Endothelial cell (in vitro differentiated cells): ENCODE measurements at places on chromosomes 6 and 20.

GRCh38 chr6:137641474-137642077 is 147.4 kb upstream of the OLIG3 start:
- DNase-seq, result peak; percentile 64

- DNase-seq, result no peak
These were observed 99.0 kb upstream of the LGSN start for GRCh38 chr6:63418741-63419140.

DNA sequence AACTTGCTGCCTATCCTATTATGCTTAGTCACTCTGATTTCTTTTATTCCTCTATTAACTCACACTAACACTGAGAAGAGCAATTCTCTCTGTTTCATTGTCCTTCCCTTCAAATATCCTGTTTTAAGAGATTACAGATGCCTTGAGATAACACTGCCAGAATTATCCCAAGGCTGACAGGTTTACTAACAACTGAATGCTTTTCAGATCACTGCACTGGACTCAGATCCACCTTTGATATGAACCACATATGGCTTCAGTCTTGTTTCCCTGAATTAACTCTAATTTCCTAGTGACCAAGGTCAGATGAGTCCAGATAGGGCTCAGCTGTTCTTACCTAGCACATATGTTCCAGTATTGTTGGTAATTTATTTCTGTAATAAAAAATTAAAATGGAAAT is 633.1 kb downstream of the GRIK2 start:
- no peak for DNase-seq

DNA sequence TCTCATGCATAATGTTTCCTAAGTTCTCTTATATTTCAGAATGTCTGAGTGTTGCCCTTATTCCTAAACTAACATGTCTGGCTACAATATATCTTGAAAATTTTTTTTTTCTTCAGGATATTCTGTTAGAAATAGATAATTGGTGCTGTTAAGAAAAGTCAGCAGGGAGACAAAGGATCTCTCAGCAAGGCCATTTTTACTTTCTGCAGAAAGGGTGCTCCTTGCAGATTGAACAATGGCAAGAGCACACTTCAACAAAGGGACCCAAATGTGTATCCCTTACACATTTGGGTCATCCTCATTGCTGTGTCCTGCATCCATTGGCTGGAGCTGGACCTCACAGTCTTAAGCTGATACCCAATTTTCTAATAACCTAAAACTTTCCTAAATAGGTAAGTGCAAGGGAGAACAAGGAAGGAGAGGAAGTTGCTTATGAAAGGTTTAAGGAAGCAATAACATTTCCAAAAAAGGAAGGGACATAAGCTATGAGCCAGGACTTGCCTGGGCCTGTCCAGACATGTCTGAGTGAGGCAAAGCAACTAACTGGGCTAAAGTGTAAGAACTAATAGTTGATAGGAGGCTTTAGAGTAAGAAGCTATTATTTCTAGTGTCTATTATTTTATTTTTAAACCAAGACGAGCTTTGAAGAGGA is 429.6 kb downstream of the BCKDHB start:
- no peak for DNase-seq

DNA sequence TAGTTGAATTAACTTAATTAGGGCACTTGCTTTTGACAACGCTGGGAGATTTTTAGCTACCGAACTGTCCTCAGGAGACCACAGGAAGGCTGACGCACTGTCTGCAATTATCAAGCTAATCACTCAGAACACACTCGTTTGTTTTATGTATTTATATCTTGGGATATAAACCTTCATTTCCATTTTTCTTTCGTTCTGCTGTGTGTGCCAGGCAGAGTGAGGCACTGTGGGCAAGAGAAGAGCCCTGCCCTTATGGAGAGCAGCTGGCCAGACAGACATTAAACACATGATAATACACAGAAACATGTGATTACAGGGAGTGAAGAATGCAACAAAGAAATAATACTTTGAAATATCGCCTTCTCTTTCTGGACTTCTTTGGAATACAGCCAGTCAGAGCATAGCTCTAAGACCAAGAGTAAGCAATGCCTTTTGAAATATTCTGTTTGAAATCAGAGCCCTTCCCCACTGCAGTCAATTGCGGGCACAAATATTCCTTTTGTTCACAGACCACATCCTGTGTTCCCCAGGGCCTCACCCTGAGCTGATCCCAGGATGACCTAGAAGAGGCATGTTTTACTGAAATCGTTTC is 96.8 kb downstream of the ANKRD60 start:
- DNase-seq, result no peak

GRCh38 chr20:17673084-17673483 is 9.0 kb downstream of the RRBP1 start:
- no peak for DNase-seq

- no peak for DNase-seq
These were observed 257.5 kb upstream of the TCF21 start for GRCh38 chr6:133631421-133631820.

GRCh38 chr6:13079096-13079723 is 249.1 kb downstream of the TBC1D7 start:
- no peak for DNase-seq

DNA sequence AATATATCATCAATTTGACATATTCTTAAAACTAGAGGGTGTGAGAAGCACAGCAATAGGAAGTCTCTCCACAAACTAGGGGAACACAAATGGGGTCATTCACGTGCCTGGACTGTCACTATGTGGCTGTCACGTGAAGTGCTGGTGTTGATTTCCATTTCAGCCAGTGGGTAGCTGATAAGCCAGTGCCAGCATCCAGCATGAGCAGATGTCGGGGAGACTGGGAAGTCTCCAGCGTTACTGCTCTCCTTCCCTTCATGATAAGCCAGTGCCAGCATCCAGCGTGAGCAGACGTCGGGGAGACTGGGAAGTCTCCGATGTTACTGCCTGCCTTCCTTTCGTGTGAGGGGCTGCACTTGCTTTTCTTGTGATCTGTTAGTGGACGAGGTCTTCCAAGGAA is 5.6 kb upstream of the SLC17A9 start:
- no peak for DNase-seq

DNA sequence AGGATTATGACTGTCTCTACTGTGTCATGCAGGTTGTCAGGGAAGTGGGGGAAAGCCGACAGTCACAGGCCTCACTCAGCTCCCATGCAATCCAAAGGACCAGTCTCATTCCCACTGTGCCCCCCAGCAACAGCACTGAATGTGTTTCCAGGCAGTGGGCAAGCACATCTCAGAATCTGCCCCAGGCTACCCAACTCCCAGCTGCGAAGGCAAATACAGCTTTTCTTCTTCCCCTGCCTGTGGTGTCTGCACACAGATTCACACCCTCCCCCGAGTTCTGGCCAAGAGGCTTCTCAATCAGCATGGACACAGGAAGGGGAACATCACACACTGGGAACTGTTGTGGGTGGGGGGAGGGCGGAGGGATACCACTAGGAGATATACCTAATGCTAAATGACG is 75.3 kb downstream of the SNAP91 start:
- no peak for DNase-seq

DNA sequence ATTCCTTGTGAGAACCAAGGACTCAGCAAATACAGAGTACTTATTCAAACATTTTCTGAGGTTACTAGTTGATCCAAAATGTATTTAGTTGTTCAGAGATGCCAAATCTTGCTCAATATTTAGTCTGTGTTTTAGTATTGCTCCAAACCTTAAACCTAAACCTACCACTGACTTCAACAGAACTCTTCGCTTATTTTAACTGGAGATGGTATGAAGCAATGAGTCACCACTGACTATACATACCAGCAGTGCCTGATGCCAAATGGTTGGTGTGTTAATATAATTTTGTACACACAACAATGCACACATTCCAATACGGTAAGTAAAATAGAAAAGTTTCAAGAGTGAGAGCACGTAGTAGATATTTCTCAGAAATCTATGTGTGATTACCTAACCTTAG is 1.9 kb upstream of the SPTLC3 start:
- DNase-seq, result no peak

- DNase-seq, result no peak
These were observed 171.9 kb upstream of the PRND start for GRCh38 chr20:4549711-4550259.

GRCh38 chr20:38127920-38128528 is 37.0 kb downstream of the TGM2 start:
- DNase-seq, result no peak

GRCh38 chr20:47515843-47516242 is 14.2 kb downstream of the NCOA3 start:
- no peak for DNase-seq

- DNase-seq, result no peak
These were observed 58.1 kb downstream of the RPRD1B start for GRCh38 chr20:38091441-38092216.

DNA sequence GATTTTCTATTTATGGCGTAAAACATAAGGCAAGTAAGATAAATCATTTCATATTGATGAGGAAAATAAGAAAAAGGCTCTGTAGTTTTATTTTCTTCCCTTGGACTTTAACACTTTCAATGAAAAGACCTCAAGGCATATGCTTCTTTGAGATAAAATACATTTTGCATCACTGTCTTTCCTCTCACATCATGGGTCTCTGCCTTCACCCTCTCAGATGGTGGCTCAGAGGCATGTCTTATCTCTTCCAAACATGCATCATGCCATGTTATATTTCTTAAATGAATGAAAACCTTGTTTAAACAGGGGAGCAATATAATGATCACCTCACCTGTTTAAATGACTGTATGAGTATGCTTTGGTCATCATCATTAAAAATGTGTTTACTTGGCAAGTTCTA is 59.3 kb downstream of the PRL start:
- no peak for DNase-seq

- no peak for DNase-seq
These were observed 228.6 kb downstream of the TBXT start for GRCh38 chr6:165939047-165939446.

DNA sequence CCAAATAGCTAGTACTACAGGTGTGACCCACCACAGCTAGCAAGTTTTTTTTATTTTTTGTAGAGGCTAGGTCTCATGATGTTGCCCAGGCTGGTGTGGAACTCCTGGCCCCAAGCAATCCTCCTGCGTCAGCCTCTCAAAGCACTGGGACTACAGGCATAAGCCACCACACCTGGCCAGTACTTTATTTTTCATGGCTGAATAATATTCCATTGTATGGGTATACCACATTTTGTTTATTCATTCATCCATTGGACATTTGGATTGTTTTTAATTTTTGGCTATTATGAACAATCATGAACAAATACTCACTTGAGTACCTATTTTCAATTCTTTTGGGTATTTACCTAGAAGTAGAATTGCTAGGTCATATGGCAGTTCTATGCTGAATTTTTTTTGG is 7.0 kb upstream of the NXT1 start:
- no peak for DNase-seq

DNA sequence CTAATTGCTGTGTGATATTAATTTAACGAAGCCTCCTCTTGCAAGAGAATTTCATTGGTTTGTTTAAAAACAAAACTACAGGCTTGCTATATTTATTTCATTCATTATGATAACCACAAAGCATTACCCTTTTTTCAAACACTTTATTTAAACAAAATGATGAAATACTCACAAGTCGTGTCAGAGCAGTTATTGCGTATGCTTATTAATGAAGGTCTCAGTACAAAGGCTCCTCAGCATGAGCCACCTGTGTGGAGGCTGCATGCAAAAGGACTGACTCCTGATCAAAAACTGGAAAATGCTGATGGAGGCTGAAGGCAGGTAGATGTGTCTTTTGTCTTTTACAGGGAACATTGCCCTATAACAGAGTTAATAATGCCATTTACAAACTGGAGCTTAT is 130.5 kb downstream of the CRYBG1 start:
- no peak for DNase-seq

DNA sequence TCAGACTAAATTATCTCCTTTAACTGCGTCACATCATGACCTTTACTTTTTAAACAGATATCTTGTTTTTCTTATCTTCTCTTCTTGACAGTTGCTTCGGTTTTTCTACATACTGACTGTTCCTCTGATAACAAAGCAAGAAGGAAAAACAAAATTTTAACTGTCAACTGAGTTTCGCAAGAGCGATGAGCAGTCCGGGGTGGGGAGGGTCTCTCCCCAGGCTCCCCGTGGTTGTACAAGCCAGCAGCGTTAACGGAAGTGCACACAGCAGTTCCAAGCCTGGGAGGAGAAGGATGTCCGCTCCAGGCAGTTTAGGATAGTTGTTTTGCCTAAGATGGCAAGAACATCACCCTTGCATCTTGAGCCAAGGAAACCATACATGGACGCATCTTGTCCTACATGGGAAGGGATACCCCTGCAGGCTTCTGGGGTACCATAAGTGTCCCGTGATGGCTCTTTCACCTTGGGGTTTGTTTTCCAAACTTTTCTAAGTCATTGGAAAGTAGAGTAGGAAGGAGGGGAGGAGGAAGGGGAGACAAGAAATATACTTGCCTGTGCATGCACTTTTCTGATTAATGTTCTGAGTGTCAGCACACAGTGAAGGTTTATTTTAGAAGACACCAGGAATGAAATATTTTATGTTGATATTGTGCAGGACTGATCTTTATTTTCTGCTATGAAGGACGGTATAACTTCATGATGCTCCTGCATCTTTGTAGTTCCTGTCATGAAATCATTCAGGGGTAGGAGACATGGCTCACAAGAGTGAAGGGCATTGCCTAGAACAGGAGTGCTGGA is 20.8 kb downstream of the SLC24A3 start:
- no peak for DNase-seq

- DNase-seq, result no peak
These were observed 2.6 kb downstream of the TRAF3IP2 start for GRCh38 chr6:111603040-111603439.

GRCh38 chr6:138290423-138290962 is 72.2 kb upstream of the PBOV1 start:
- no peak for DNase-seq

GRCh38 chr6:13318821-13319220 is 9.5 kb downstream of the TBC1D7 start:
- no peak for DNase-seq

- peak; percentile 48 for DNase-seq
These were observed at the start of gene PRR18 for GRCh38 chr6:166308033-166308768. Gene PRR18 (minus strand): TSS chr6:166308392. CDS start chr6:166308142, 250 bp downstream.
